ENCODE measurements at places on chromosomes 4 and X.

- no peak for DNase-seq
Measured at GRCh38 chr4:169205075-169205743, 65.5 kb downstream of the SH3RF1 start.

GRCh38 chr4:100224160-100224559 lies 33.9 kb upstream of the DDIT4L start:
- no peak for DNase-seq

GRCh38 chrX:100435726-100436125 lies 25.7 kb upstream of the PCDH19 start:
- no peak for DNase-seq

DNA sequence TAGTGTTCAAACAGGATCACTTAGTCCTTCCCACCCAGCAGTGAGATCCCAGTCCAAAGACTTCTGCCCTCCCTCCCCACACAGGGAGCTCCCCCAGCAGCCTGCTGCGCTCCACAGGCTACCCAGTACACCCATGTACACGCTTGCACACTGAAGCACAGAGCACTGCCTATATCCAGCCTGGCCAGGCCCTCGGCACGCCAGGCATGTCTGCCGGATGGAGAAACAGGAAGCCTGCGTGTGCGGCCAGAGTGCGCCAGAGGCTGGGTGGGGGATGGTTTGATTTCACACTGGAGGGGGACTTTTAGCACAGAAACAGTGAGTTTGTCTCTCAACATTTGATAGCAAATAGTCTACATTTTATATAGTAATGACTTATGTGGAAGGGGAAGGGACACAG lies 833.5 kb upstream of the IGFBP7 start:
- DNase-seq, result peak; percentile 49

DNA sequence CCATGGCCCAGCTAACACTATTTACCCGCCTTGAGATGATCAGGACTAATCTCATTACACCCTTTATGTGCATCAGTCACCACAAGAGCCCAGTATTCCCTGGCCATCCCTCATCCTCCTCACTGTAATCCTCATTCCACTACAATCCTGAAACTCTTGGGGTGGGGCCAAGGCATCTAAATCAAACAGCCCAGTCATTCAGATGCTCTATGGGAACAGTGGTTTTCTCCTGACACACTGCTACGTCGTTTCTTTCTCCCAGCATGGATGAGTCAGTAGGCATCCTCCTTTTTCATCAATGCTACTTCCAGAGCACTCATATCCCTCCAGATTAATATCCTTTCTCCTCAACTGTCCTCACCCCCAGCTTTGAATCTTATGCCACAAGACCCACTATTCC lies 5.6 kb downstream of the SDAD1 start:
- no peak for DNase-seq

DNA sequence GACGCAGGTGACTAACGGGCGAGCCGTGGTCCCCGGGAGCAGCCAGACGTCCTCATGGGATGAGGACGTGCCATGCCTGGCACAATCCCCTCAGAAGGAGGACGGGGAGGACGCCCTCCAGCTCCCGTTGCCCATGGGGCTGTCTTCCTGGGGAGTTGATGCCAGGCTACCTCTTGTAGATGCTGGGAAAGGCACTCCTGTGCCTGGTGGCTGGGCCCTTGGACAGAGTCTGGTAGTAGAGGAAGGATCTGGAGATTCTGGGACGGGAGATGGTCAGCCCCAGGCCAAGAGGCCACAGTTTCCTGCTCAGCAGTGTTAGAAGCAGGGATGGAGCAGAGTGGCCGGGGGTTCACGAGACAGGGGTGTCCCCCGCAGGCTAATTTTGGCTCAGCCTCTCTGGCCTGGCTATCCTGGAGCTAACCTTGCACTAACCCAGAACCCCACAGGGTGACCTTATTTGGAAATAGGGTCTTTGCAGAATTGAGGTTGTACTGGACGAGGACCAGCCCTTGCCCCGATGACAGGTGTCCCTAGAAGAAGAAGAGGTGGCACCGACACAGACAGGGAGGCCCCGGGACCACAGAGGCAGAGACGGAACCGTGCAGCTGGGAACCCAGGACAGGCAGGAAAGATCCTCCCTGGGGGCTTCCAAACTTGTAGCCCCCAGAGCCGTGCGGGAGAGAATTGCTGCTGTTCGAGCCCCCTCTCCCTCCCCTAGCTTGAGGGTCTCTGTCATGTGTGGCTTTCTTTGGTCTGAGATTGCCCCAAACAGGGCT lies 50.1 kb upstream of the ADRA2C start:
- DNase-seq, result peak; percentile 20

- peak; percentile 77 for DNase-seq
Measured at GRCh38 chr4:39976945-39977488, 694 bp downstream of the PDS5A start.

- no peak for DNase-seq
Measured at GRCh38 chr4:187887906-187888305, 107.7 kb upstream of the ZFP42 start.

GRCh38 chrX:30824275-30824674 lies 64.8 kb downstream of the TAB3 start:
- DNase-seq, result no peak

DNA sequence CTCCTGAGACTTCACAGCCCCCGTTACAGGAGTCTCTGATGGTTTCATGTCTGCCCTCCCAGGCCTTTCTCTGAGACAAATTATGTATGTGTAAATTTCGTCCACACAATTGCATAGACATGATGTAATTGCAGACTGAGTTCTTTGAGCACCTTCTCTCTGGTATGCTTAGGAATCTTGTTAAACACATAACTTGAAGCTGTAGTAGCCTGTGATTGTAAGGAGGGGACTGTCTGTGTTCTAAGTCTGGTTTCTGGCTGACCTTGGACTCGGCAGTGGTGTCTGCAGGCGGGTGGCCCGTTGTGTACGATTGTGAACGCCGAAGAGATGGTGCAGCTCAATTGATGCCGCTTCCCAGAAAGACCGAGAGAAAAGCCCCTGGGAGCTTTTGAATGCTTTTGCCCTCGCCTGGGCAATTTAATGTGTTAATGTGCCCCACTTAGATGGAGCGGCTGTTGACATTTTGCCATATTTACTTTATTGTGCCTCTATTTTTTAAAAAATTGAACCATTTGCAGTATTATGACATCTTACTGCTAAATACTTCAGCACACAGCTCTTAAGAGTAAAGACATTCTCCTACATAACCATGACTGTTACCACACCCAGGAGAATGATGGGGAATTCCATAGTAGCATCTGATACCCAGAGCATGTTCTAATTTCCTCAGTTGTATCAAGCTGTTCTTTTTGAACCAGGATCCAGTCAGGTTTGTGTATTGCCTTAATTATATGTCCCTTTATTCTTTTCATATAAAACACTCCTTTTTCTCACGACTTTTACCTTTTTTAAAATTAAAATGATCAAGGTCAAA lies 58.4 kb upstream of the TADA2B start:
- no peak for DNase-seq

GRCh38 chr4:78767350-78767749 lies 8.8 kb upstream of the BMP2K start:
- no peak for DNase-seq

DNA sequence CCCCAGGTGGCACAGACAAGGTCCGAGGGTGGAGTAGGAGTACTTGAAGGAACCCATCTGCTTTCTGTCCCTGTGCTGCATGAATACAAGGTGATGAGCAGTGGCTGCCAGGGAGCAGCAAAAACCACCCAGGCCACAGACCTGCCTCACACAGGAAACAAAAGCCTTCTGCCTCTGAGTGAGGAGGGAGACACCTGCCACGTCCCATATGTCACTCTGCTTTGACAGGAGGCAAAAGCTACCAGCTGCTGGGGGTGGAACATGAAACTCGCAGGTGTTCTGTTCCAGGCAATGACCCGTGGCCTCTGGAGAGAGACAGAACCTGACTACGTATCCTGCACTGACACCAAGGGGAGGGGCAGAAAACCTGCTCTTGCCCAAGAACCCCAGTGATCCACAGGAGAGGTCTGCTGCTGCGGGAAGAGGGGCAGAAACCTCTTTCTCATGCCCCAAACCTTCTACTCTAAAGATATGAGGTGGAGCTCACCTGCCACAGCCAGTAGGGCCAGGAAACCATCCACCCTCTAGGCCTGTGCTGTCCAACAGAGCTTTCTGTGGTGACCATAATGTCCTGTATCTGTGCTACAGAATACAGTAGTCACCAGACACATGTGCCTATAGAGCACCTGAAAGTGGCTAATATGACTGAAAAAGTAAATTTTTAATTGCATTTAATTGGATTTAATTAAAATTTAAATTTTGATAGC lies 172.9 kb downstream of the PRDM5 start:
- no peak for DNase-seq

DNA sequence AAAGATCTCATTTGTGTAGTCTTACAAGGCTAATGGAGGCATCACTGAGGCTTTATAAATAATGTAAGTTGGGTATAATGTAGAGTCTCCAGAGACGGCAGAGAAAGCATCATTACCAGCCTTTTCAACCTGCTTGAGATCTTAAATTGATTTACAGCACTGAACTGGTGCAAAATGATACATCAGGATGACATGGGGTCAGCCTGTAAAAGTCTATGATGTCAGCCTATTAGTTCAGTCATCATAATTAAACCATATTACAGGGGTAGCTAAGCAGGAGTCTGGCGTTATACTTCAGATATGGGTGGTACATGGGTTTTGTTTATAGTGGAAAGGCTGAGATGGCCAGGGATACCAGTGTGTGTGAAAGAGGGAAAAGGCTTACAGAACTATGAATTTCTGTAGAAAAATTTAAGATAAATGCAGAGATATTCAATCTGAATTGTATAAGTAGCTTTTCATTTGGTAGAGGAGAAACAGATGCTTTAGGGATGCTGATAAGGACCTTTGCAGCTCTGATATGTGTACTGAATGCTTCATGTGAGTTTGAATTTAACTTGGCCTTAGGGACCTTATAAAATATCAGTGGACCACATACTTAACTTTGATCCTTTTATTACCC lies 2.7 kb downstream of the SMAD1 start:
- DNase-seq, result no peak

DNA sequence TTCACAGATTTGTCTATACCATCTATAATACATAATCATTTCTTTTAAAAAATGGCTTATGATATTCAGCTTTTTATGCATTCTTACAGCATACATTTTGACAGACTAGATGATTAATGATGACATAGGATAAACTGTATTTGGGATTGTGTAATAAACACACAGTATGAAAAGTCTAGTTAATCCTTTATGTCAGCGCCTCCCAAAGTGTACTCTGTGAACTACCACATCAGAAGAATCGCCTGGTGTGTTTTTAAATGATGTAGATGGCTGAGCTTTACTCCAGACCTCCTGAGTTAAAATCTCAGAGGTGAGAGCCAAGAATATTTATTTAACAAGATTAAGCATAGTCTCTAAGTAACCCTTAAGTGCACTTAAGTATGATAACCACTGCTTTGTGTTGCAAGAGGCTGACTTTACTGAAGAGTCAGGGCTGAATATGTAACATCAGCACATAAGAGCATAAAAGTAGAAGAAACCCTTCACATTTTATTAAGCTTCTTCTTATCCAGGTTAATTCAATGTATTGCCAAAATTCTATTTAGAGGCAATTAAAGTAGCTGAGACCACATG lies 104.2 kb downstream of the ANK2 start:
- DNase-seq, result no peak

- DNase-seq, result no peak
Measured at GRCh38 chr4:76984127-76984526, 34.6 kb downstream of the SEPTIN11 start.

GRCh38 chrX:109036624-109037023 lies 300.3 kb upstream of the IRS4 start:
- DNase-seq, result no peak

- no peak for DNase-seq
Measured at GRCh38 chr4:48538358-48538757, 48.3 kb downstream of the ZAR1 start.

DNA sequence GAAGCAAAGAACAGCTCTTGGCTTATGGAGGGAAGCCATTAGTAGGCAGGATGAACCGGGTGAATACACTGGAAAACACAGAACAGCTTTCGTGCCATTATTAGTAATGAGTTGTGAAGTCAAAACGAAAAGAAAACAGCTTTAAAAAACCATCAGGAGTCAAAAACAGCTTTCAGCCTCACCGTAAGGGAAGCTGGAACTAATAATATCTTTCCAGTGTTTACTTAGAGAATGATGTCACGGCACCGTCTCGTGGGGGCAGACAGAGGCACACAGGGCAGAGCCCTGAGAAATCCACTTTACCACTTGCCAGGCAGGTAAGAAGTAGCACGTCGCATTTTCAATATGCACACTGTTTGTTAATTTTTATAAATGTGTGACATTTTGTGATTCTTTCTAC lies 37.9 kb upstream of the HMX1 start:
- DNase-seq, result no peak

DNA sequence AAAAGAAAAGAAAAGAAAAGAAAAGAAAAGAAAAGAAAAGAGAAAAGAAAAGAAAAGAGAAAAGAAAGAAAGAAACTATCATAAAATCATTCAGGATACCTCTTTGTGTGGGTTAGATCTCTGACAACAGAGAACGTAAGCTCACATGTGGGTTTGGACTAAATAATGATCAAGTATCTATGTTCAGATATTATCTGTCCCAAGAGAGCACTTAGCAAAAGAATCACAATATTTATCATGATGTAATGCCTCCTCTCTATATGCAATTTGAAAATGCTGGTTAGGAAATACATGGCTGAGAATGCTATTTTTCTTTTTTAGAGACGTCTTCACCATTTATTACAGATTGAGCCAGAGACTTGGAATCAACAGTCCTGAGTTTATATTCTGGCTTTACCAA lies 191.3 kb downstream of the KCNIP4 start:
- DNase-seq, result no peak

DNA sequence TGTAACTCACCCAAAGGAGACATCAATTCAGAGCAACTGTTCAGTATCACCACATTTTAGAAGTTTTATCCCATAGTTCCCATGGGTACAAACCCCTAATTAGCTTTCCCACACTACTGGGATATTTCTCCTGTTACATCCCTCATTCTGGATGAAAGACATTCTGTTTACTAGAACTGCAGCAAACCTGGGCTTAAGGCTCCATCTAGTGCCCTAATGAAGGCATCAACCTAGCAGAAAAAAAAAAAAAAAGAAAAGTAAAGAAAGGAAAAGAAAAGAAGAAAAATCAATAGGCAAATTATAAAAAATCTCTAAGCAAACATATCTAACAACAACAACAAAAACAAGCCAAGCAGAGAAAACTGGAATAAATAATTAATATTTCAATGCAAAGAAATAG lies 133.7 kb upstream of the CPXCR1 start:
- no peak for DNase-seq

GRCh38 chrX:77628294-77629025 lies 157.6 kb downstream of the ATRX start:
- DNase-seq, result no peak

GRCh38 chrX:104482757-104483156 lies 83.2 kb upstream of the IL1RAPL2 start:
- no peak for DNase-seq

- no peak for DNase-seq
Measured at GRCh38 chr4:98614662-98615061, 43.7 kb downstream of the TSPAN5 start.

GRCh38 chrX:31546126-31546525 lies 474.3 kb upstream of the FTHL17 start:
- DNase-seq, result no peak

- DNase-seq, result no peak
Measured at GRCh38 chr4:149294601-149295000, 521.0 kb downstream of the IQCM start.

All from Right ventricle myocardium inferior (tissue), 1 donor.